ENCODE measurements at places on chromosomes 16 and 17.
A peak's percentile ranks its signal among the peaks of the same experiment; 100 is the strongest.

- DNase-seq, result no peak
These were observed 82.1 kb downstream of the ZNF423 start for GRCh38 chr16:49773534-49774475.

- no peak for DNase-seq
These were observed 20.9 kb upstream of the PPM1D start for GRCh38 chr17:60579090-60579489.

DNA sequence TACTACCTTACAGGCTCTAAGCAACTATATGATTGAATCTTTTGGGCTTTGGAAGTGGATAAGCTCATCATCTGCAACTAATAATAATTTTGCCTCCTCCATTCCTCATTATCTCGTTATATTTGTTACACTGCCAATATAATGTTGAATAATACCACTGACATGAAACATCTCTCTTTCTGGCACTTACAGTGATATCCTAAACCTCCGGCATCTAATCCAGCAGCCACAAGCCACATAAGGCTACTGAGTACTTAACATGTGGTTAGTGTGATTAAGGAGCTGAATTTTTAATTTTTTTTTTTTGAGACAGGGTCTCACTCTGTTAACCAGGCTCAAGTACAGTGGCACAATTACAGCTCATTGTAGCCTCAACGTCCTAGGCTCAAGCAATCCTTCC, 9.6 kb downstream of the CDC42EP4 start:
- DNase-seq, result no peak

DNA sequence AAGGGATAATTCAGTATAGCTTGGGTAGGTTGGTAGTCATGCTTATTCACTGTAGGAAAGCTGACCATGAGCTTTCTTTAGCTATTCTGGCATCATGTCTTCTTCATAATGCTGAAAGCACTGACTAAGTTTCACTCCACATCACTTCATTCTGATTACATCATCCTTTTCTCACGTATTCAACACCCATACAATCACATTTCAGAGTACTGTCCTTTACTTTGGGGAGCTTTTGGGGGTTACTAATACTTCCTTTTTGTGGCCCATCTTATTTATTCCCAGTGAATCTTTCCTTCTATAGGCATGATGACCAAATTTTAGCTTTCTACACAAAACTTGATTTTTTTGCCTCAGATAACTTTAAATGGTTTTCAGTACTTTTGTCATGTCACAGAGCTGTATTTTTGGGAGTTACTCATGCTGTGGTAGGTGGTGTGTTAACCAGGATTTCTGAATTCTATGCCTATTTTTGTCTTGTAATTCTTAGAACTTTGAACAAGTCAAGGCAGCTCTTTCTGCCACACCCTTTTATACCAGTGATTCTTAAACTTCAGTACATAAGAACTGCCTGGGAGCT, 23.5 kb downstream of the TADA2A start:
- DNase-seq, result no peak

- peak; percentile 10 for DNase-seq
These were observed 3.9 kb downstream of the VPS35L start for GRCh38 chr16:19559242-19559910.

GRCh38 chr17:15513058-15513791, 45.8 kb upstream of the CDRT4 start:
- no peak for DNase-seq

GRCh38 chr17:64403881-64404460, 13.3 kb upstream of the PECAM1 start:
- no peak for DNase-seq

- no peak for DNase-seq
These were observed 16.5 kb downstream of the DBNDD1 start for GRCh38 chr16:90002759-90003158.

DNA sequence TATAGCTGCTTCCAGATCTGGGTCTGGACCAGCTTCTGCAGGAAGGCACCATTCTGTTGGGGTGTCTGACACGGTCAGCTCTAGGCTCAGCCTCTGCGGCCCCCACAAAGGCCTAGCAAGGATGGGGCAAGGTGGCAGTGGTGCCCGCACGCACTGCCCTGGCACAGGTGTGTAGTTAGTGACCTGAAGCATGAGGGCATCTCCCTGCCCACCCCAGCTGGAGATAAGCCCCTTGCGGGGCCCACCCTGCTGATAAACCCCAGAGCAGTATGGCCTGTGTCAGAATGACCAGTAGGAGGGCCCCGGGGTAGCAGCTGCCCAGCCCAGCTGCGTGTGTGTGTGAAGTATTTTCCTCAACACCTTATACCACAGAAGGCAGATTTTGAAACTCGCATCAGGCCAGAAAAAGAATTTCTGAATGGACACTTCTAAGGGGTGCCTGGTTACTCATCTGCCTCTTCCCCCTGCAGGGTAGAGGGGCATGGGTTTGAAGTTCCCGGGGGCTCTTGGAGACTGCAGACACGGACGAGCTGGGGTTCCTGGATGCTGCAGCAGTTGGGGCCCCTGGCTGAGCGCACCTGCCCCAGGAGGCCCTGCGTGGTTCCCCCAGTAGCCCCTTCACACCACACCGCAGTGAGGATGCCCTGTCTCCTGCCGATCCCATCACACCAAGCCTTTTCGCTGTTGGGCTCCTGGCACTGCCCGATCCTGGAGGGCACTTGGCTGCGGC, 4.5 kb downstream of the ARHGDIA start:
- DNase-seq, result no peak

GRCh38 chr17:77468897-77469296, 328.1 kb downstream of the SEC14L1 start:
- no peak for DNase-seq

- peak; percentile 65 for DNase-seq
These were observed 31.8 kb upstream of the PRM1 start for GRCh38 chr16:11312718-11313492.

- DNase-seq, result no peak
These were observed 7.6 kb downstream of the RCVRN start for GRCh38 chr17:9897372-9897968.

DNA sequence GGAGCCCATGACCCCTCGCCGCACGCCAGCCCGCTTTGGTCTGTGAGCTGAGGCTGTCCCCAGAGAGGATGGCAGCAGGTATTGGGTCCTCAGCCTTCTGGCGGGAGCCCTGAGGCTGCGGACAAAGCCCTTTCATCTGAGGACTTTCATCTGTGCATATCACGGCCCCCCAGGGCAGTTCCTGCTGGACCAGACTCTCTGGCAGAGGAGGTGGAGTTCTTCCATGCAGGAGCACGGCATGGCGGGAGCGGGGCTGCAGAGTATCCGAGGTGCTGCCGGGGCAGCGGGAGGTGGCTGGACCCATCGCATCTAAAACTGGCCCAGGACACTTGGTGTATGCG, 18.8 kb downstream of the DHX38 start:
- DNase-seq, result no peak

GRCh38 chr16:11056090-11056992, 112.0 kb downstream of the CLEC16A start:
- no peak for DNase-seq

DNA sequence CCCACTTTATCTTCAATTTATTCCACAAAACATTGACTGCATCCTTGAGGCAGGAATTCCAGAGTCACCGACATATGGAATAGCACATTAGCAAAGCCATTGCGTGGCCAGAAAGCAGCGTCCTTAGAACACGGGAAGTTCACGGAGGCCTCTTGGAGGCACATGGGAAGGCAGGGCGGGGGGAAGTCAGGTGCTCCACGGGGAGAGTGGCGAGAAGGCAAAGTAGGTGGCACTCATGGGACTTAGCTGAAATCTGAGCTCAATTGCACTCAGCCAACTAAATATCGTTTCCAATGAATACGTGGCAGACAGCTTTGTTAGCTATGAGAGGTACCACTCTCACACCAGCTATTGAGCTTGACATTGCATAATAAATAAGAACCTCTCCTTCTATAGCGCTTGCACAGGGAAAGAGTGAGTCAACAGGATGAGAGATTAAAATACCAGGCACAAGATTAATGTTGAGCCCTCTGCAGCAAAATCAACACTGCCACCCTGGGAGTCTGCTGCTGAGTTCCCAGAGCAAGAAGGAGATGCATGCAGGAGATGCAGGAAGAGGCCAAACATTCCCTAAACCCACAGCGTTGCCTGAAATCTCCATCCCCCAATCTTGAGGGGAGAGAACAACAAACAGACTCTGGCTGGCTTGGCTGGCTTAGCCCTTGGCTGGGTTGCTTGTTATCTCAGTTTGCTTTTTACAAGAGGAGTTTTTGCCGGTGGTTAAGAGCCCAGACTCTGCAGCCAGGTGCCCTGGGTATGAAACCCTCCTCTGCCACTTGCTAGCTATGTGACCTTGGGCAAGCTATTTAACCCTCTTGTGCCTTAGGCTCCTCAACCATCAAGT, 28.8 kb downstream of the ABCC12 start:
- peak; percentile 90 for DNase-seq

- no peak for DNase-seq
These were observed 9.6 kb downstream of the VPS4A start for GRCh38 chr16:69320740-69321073.

- DNase-seq, result no peak
These were observed 205.9 kb downstream of the HS3ST3A1 start for GRCh38 chr17:13395862-13396261.

- no peak for DNase-seq
These were observed 23.8 kb downstream of the MRM1 start for GRCh38 chr17:36625188-36625587.

DNA sequence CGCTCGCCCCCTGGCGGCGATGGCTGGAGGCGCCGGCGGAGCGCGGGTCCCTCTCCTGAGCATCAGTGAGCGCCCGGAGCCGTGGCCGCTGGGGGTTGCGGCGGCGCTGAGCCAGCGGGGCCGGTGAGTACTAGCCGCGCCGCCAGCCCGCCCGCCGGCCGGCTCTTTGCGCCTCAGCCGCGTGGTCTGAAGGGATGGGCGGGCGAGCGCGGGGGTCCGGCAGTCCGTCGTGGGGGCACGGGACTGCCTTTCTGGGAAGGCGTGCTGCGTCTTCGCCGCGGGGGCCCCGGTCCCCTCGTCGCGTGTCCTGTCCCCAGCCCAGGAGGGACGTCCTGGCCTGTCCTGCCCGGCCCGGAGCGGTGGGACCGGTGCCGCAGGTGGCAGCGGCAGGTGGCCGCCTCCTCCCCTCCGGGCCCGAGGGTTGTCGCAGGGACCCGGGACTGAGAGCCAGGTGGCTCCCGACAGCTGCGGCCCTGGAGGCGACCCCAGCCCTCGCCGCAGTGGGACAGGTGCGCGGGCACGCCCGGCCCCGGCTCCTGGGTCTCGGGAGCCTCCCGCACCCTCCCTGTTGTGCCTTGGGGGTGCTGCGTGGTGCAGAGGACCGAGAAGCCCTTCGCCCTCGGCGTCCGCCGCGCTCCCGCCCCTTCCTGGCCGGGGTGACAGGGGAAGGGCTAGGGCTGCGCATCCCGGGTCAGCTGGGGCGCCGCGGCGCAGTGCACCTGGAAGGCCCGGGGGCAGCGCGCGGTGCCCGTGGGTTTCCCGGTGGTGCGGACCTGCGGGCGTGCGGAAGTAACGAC, at the start of gene SPECC1:
TSS of gene SPECC1 (plus strand) at position 58 of the 797 bp plus-strand sequence. CDS start 87,293 bp downstream, outside the sequence.
- DNase-seq, result no peak

GRCh38 chr17:47850373-47850691, 631 bp downstream of the SP6 start:
- DNase-seq, result no peak

DNA sequence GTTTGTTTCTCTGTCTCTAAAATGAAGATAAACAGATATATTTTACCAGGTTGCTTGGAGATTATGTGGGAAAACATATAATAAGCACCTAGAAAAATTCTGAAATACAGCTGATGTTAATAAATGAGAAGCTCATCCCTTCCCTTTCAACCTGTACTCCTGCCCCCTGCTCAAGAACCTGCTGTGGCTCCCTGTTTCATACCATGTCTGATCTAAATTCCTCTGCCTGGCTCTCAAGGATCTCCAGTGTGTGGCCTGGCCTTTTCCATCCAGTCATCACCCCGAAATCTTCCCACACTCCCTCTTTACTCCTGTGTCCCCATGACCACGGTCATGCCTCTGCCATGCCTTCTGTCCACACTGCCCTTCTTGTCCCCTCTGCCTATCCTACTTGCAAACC, 19.4 kb upstream of the DLX4 start:
- DNase-seq, result no peak

- DNase-seq, result peak; percentile 81
These were observed 2.9 kb upstream of the SRCIN1 start for GRCh38 chr17:38608648-38609047.

DNA sequence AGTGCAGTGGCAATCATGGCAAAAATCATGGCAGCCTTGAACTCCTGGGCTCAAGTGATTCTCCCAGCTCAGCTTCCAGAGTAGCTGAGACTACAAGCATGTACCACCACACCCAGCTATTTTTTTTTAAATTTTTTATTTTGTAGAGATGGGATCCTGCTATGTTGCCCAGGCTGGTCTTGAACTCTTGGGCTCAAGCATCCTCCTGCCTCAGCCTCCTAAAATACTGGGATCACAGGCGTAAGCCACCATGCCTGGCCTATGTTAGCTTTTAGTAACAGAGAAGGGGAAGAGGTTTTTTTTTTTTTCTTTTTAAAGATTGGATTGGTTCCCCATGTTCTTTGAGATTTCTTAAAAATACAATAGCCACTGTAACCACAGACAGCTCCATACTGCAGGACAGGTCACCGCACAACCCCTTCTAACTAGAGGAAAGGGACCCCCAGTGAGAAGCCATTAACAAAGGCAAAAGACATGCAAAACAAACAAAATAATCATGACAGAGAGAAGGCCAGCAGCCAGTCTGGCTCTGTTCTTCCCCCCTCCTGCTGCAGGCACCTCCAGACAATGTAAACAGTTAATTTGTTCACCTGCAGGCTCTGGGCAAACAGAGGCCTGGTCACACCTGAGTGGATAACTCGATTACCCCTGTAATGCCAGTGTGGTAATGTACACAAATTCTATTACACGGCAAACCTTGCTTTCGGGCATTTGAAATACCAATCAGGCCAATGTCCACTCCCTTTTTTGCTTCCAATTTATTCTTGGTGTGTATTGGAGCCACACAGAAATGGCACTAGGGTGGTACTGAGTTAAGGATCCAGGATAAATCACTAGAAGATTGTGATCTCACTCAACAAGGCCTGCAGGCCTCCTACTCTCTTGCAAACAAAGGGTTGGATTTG, 52.9 kb downstream of the SNX11 start:
- peak; percentile 57 for DNase-seq

GRCh38 chr17:5877948-5878347, 192.2 kb upstream of the WSCD1 start:
- no peak for DNase-seq

GRCh38 chr17:66751771-66752170, 83.1 kb upstream of the CACNG5 start:
- no peak for DNase-seq

DNA sequence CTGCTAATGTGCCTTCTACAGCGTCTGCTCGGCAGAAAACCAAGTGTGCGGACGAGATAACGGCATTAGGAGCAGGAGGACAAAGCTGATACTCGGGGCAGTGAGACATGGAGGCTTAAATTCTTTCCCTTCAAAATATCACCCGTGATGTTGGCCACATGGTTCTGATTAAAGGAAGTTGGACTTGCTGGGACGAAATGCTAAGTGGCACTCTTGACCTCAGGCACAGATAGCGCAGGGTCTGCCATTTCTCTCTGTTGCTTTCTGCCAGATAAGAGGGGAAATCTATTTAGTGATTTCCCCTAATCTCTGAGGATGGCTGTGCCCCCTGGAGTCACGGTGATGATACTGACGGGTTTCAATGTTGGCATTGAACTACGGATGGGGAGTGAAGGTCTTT, 509.6 kb upstream of the EEF2KMT start:
- no peak for DNase-seq

- no peak for DNase-seq
These were observed 3.7 kb upstream of the ATP1B2 start for GRCh38 chr17:7647018-7647417.

Measured in DMS79 (cell line).